ENCODE measurements at places on chromosomes 11 and 22. TPM values are rescaled to one million over a fixed set of nuclear protein-coding genes. Genes with fewer than 3 reads are reported as not detected.

DNA sequence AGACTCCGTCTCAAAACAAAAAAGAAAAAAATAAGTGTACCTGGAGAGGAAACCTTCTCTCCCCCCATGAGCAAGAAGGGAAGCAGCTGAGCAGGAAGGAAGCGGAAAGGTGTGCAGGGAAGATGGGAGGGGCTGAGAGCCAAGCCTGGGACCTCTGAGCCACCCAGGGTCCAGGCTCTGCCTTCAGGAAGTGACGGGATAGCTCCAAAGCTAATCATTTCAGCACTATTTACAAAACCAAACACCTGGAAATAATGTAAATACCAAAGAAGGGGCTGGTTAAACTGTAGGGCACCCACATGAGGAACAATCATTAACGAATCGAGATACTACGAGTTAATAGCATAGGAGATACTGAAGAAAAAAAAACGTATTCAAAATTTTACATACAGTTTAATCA, 27.9 kb downstream of the ARRB1 start:
- no peak for DNase-seq

GRCh38 chr11:96306933-96307775, 35.8 kb downstream of the MAML2 start:
- no peak for DNase-seq

- no peak for DNase-seq
These were observed 238.4 kb downstream of the BRD1 start for GRCh38 chr22:49589301-49589700.

DNA sequence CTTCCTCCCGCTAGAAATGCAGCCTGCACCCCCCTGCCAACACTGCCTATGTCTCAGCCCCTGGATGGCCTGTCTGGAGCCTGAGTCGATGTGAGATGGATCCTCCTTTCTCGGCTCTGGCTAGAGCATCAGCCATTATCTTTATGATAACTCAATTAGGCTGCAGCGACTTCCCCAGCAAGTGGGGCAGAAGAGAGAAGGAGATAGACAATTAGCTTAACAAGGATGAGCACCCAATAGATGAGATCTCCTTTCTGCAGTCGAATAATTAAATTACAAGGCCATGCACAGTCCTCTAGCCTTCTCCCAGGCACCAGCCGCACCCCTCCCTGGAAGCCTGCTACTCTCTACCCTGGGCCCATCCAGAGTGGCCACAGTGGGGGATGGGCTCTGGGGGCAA, 179.3 kb downstream of the CEP164 start:
- no peak for DNase-seq

DNA sequence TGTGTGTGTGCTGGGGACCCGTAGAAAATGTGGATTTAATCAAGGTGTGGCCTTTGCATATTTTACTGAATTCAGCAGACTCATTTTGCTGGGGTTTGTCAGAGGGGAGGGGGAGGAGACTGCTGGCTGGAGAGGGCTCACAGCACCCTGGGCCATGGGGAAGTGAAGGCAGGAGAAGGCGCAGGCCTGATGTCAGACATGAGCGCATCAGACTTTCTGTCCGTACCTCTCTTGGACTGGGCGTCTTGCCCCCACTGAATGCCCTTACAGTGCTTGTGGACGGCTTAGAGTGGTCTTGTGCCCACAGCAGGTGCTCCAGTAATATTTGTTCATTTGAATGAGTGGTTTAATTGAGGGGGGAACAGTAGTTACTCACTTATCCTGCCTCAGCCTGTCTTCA, 75.2 kb downstream of the TEAD1 start:
- DNase-seq: no peak

GRCh38 chr22:22194931-22195264, 49.7 kb upstream of the VPREB1 start:
- no peak for DNase-seq

The OSM gene
- total RNA-seq: 125 TPM

- DNase-seq: no peak
These were observed 22.5 kb upstream of the SMIM35 start for GRCh38 chr11:118109231-118109630.

DNA sequence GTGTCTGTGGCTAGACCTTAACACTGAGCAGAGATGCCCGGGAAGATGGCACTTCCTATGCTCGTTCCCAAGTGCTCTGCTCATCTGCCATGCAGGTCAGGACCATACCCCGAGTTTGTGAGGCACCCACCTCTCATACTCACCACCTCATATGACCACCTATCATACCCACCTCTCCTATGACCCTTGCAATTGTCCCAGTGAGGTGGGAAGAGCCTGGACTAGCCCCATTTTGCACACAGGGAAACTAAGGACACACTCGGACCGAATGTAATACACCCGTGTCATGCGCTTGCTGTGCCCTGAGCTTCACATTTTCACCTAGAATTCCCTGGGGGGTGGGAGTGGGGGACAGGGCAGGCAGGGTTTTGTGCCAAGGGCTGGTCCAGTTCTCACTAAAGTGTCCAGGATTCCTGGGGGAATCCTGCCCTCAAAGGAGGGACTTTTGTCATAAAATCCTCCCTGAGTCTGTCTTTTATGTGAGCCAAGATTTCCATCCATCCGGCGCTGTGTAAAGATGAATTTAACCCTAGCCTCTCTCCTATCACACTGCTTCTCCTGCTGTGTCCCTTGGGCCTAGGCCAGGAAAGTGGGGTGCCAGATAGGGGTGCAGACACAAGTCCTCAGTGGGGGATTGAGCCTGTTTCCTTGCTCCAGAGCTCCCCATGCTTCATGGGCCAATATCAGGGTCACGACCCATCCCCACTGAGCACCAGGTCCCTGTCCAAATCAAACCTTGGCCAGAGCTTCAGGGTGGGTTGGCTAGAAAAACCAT, 20.0 kb downstream of the TPBGL start:
- DNase-seq: peak; percentile 31

DNA sequence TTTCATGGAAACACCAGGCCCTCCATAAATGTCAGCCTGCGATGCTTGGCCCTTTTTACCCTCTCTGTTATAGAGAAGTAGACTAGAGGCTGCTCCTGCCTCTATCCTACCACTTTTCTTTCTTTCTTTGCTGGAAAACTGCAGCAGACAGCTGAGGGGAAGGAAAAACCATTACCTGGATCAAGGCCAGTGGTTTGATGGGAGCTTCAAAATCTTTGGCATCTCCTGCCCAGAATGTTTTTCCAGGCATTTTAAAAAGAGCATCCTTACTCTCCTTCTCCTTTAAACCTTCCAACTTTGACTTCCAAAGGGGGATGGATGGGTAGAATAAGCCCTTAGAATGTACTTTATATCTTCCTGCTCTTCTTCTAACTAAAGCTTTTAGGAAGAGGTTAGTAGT, 44.9 kb downstream of the EXT2 start:
- no peak for DNase-seq

The LGR4 gene
- 0.11 TPM for total RNA-seq

DNA sequence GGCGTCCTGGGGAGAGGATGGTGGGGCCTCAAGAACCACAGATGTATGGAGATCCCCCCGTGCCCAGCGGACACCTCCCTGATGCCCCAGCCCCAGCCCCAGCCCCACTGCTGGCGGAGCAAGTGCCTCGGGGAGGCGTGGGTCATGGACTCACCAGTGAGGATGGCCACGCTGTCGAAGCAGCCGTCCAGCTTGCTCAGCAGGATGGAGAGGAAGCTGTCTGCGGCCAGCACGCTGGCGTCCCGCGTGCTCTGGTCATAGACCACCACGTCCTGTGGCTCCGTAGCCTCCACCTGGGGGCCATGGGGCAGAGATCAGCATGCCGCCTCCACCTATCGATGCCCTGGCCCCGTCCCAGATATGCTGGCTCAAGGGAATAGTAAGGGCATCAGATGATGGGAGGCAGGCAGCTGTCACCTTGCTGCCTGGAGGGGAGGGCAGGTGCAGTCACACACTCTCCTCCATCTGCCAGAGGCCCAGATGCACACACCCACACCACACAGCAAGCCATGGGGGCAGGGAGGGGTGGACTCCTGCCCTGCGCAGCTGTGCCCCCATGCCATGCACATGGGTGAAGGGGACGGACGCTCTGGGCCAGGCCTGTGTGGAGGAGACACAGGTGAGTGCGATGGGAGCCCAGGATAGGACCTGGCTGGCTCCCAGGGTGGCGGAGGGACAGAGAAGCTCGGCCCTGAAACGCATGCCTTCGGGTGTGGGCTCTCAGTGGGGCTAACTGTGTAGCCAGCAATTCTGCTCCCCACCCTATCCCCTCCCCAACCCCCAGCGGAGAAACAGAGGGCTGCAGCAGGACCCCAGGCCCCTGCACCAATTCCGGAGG, 8.2 kb downstream of the DUSP8 start:
- DNase-seq: no peak

The KRTAP5-7 gene
- not detected for total RNA-seq

The TMX2 gene
- total RNA-seq: 61.6 TPM

The CHRDL2 gene
- total RNA-seq: not detected

The CHST1 gene
- total RNA-seq: not detected

- no peak for DNase-seq
These were observed 203.1 kb upstream of the BLID start for GRCh38 chr11:122319085-122319484.

GRCh38 chr11:116927163-116927974, 89.9 kb upstream of the APOA1 start:
- no peak for DNase-seq

DNA sequence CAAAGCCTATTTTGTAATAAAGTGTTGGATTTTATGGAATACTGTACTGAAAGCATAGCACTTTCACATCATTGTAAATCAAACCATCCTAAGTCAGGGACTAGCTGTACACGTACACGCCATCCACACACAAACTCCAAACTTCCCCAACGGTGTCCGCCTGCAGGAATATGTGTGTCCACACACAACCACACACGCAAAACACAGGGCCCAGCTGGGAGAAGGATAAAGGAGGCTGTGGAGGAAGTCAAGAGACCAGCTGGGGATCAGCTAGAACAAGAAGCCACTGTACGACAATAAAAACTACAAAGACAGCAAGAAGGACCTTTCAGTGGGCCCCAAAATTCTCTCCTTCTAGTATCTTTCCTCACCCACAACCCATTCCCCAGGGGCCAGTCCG, 1.6 kb downstream of the TRIM29 start:
- no peak for DNase-seq

DNA sequence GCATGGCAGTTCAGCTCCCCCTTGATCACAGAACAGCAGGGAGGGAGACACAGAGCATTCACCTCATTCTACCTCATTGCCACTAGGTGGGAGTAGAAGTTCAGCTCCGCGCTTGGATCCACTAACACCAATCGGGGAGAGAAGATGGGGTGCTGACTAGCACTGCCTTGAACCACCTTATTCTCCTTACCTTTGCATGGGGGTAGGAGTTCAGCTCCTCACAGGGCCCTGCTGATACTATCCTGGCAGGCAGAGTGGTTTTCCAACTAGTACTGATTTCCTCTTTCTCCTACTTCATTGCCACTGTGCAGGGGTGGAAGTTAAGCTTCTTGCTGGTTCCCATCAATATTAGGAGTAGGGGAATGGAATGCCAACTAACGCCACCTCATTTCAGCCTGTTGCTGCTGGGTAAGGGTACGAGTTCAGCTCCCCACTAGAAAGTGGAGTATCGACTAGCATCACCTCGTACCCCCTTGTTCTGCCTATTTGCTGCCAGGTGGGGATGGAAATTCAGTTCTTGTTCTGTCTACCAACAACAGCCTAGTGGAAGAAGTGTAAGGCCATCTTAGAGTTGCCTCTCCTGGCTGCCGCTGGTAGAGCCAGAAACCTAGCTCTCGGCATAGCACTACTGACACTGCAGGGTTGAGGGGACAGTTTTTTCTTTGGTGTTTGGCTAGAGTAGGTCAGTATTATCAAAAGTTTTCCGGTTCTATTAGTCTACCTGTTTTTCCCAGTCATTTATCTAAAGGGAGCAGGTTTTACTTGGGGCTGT, 550.9 kb upstream of the CCDC90B start:
- no peak for DNase-seq

The OR51I1 gene
- total RNA-seq: not detected
